ENCODE measurements at places on chromosomes 16 and 17.

- DNase-seq: no peak
These were observed 24.8 kb upstream of the MYO1D start for GRCh38 chr17:32901743-32902142.

DNA sequence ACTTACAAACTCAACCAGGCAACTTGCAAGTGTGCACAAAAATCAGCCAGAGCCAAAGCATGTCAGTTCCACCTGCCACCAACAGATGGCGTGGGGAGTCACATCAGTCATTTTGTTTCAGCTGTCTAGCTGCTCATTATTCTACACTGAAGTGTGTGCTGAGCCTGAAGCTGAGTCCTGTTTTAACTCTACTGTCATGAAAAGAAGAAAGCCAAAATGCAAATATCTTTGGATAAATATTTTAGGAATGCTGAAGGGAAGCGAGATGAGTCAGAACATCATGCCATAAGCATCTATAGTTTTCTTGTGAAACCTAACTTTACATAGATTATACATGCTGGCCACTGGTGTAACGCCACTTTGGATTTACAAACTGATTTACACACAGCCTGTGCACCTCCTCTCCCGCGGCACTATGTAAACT, 172.6 kb downstream of the CDK5R1 start:
- peak; percentile 74 for DNase-seq

DNA sequence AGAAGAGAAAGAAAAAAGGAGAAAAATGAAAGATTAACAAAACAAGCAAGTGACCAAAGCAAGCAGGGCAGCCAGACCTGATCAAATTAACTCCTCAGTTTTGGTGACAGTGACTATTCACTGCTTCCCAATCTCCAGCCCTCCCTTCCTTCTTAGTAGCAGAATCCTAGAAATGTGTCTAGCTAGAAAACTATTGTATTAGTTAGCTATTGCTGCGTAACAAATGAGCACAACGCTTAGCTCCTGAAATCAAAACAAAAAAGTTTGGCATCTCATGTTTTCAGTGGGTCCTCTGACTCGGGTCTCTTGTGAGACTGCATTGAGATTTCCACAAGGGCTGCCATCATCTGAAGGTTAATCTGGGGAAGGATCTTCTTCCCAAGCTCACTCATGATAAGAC, 213.9 kb downstream of the PARN start:
- no peak for DNase-seq

GRCh38 chr17:9386401-9386800, 189.2 kb downstream of the STX8 start:
- peak; percentile 24 for DNase-seq

GRCh38 chr17:74785096-74785980, 9.2 kb upstream of the NAT9 start:
- DNase-seq: no peak

- no peak for DNase-seq
These were observed 81.0 kb downstream of the ATF7IP2 start for GRCh38 chr16:10466861-10467260.

GRCh38 chr16:22255335-22255734, 41.9 kb upstream of the POLR3E start:
- DNase-seq: peak; percentile 10

- DNase-seq: peak; percentile 96
These were observed 280.1 kb upstream of the MON1B start for GRCh38 chr16:76910931-76911330.

GRCh38 chr17:30761060-30761459, 63.4 kb downstream of the CRLF3 start:
- DNase-seq: no peak

DNA sequence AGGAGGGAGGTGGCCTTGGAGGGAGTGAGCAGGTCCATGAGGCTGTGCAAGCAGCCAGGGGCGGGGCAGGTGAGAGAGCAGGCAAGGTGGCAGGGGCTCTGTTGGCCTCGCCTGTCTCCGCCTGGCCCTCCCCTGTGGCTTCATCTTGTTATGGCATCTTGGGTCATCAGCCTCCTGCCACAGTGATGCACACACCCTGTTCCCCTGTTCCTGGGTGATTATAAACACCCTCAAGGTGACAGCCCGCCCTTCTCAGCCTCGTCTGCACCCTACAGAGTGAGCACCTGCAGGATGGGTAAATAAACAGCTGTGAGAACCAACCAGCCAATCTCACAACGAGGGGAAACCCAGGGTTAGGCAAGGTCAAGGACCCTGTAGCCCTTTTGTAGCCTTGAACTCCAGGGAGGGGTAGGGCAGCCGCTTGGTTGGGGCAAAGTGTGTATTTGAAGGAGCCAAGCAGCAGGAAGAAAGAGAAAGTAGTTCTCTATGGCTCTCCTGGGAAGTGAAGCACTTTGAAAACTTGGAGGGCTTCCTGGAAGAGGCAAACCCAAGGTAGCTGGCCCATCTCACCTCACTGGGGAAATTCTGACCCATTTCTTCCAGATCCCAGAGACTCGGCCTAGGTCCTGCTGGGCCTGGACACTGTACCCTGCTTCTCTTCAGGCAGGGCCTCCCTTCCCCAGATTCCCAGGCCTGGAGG, 60.6 kb downstream of the NT5M start:
- no peak for DNase-seq

- DNase-seq: peak; percentile 67
These were observed 43.5 kb downstream of the TBX21 start for GRCh38 chr17:47776330-47777197.

GRCh38 chr16:57991551-57992059, 8.9 kb downstream of the ZNF319 start:
- no peak for DNase-seq

DNA sequence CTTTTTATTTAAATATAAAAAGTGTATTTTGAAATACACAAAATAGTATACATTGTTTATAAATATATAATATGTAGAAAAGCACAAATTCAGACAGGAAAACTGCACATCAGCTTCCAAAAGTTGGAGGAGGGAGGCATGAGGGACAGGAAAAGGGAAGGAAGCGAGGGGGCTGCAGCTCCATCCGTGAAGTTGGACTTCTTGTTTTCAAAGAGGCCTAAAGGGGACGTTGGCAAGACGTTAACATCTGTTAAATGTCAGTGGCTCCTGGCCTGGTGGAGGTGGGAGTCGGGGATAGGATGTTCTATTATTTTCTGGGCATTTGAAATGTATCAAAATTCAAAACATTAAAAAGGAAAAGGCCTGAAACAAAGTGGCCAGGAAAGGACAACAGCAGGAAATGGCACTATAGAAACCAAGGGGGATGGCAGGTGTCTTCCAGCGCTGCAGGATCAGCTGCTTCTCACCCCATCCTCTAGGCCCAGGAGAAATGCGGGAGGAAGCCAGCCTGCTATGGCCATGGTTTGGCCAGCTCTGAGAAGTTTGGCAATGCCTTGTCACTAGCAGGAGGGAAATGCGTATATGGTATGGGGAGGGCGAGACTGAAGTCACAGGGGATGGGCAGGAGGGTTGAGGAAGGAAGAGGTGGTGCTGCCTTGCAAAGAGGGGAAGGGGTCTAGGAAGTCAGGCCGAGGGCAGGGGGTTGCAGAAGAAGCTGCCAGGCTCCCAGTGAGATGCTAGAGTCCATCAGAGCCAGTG, 6.4 kb downstream of the CMTM2 start:
- DNase-seq: no peak

GRCh38 chr16:3413730-3414379, 12.8 kb downstream of the ZNF174 start:
- DNase-seq: no peak

- DNase-seq: no peak
These were observed 7.2 kb downstream of the KRT38 start for GRCh38 chr17:41433586-41433985.

- no peak for DNase-seq
These were observed 8.0 kb downstream of the TSR3 start for GRCh38 chr16:1343428-1344242.

DNA sequence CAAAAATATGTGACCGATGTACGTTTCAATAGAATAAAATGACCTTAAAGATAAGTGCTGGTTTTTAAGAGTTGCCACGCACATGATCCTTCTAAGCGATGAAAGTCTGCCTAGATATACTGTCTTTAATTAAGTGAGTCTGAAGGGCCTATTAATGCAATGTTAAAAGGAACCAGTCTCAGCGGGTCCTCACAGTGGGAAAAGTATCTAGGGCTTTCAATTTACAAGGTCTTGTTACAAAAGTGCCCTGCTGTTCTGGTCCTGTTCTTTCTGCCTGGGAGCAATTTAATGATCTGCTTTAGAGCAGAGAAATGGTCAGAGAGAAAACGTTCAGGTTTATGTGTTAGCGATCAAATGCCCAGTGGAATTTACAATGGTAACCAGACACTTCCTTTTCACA, 864.0 kb downstream of the KCNJ2 start:
- no peak for DNase-seq

- DNase-seq: no peak
These were observed 8.8 kb downstream of the MMP25 start for GRCh38 chr16:3054965-3055733.

DNA sequence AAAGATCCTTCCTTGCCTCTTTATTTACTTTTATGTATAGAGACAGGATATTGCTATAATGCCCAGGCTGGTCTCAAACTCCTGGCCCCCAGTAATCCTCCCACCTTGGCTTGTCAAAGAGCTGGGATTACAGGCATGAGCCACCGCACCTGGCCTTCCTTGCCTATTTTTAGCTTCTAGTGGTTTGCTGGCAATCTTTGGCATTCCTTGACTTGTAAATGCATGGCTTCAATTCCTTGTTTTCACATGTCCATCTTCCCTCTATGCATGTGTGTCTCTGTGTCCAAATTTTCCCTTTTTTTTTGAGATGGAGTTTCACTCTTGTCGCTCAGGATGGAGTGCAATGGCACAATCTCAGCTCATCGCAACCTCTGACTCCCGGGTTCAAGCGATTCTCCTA, 22.5 kb downstream of the HEXIM2 start:
- no peak for DNase-seq

GRCh38 chr16:4624827-4625559, 367 bp downstream of the MGRN1 start:
- peak; percentile 74 for DNase-seq
